Dermis microvascular lymphatic vessel endothelial cell (primary cell): ENCODE measurements at places on chromosomes 5 and 9. TPM values are rescaled to one million over a fixed set of nuclear protein-coding genes. Genes with fewer than 3 reads are reported as not detected.

Gene PCDHA9
- total RNA-seq, result under 0.01 TPM in 2 replicates

Gene MED27
- total RNA-seq, result 11.6 and 13.3 TPM in 2 replicates

Gene SMIM33
- under 0.01 TPM in 1 of 2 replicates, not detected in the other for total RNA-seq

Gene MARCHF11
- total RNA-seq, result not detected in 2 replicates

Gene PCDHGB4
- 6.4 and 10.6 TPM in 2 replicates for total RNA-seq

Gene TPRN
- total RNA-seq, result 3.3 and 4.4 TPM in 2 replicates

Gene ANKRD31
- under 0.01 TPM in 1 of 2 replicates, not detected in the other for total RNA-seq

Gene IL17B
- not detected in 2 replicates for total RNA-seq

Gene LCN15
- total RNA-seq, result 0.13 TPM in 1 of 2 replicates, not detected in the other

Gene C5orf63
- total RNA-seq, result 0.89 and 1.2 TPM in 2 replicates

Gene ISL1
- not detected in 2 replicates for total RNA-seq

Gene PNPLA7
- total RNA-seq, result 0.39 and 1.1 TPM in 2 replicates

Gene OR1J2
- total RNA-seq, result not detected in 2 replicates

Gene LCN6
- total RNA-seq, result 0.13 TPM in 1 of 2 replicates, not detected in the other

Gene NDUFS6
- total RNA-seq, result 28.9 and 36.8 TPM in 2 replicates

Gene AGXT2
- total RNA-seq, result not detected in 2 replicates

Gene RANBP17
- total RNA-seq, result 4.4 and 4.5 TPM in 2 replicates

Gene ATG10
- total RNA-seq, result 5.5 and 6.2 TPM in 2 replicates

Gene SH3GL2
- under 0.01 TPM in 1 of 2 replicates, not detected in the other for total RNA-seq

Gene KCNV2
- total RNA-seq, result not detected in 2 replicates

Gene COL27A1
- total RNA-seq, result 1.0 and 1.1 TPM in 2 replicates

Gene PCDHB16
- 0.13 and 0.76 TPM in 2 replicates for total RNA-seq

Gene PCDHGA5
- total RNA-seq, result 0.26 and 0.63 TPM in 2 replicates

Gene KIF20A
- 22.4 and 52.5 TPM in 2 replicates for total RNA-seq

Gene NR5A1
- not detected in 2 replicates for total RNA-seq

Gene DNAI1
- total RNA-seq, result not detected in 2 replicates

Gene IFNA10
- total RNA-seq, result not detected in 2 replicates

Gene PRDM9
- total RNA-seq, result not detected in 2 replicates

Gene TAF11L10
- total RNA-seq, result not detected in 2 replicates

Gene PCDHA11
- total RNA-seq, result under 0.01 TPM in 1 of 2 replicates, not detected in the other

Gene PFDN1
- 63.2 and 65.4 TPM in 2 replicates for total RNA-seq

Gene ADAMTS6
- total RNA-seq, result 40.7 and 46.5 TPM in 2 replicates

Gene TXNDC8
- not detected in 2 replicates for total RNA-seq

Gene OMD
- total RNA-seq, result not detected in 2 replicates

Gene TEK
- 147 and 167 TPM in 2 replicates for total RNA-seq

Gene TRIP13
- 8.7 and 19.4 TPM in 2 replicates for total RNA-seq

Gene ZNF366
- 1.6 and 1.9 TPM in 2 replicates for total RNA-seq

Gene SSBP2
- total RNA-seq, result 9.0 and 21.7 TPM in 2 replicates

Gene DOCK8
- total RNA-seq, result 3.3 and 4.4 TPM in 2 replicates

Gene NIM1K
- 0.13 TPM in 1 of 2 replicates, not detected in the other for total RNA-seq

Gene PCDHA13
- total RNA-seq, result under 0.01 TPM in 2 replicates

Gene MYMK
- total RNA-seq, result not detected in 2 replicates

Gene OGN
- not detected in 2 replicates for total RNA-seq

Gene NRG2
- 0.51 and 0.77 TPM in 2 replicates for total RNA-seq

Gene MOB3B
- 1.4 and 1.9 TPM in 2 replicates for total RNA-seq

Gene ECM2
- total RNA-seq, result not detected in 2 replicates

Gene POLR3G
- total RNA-seq, result 2.9 and 5.9 TPM in 2 replicates

Gene IL4
- not detected in 2 replicates for total RNA-seq
